Glutamatergic neuron (in vitro differentiated cells): ENCODE measurements at places on chromosomes 16 and 17. TPM values are rescaled to one million over a fixed set of nuclear protein-coding genes. Genes with fewer than 3 reads are reported as not detected.

The SCNN1B gene
- 0.34 TPM for total RNA-seq

DNA sequence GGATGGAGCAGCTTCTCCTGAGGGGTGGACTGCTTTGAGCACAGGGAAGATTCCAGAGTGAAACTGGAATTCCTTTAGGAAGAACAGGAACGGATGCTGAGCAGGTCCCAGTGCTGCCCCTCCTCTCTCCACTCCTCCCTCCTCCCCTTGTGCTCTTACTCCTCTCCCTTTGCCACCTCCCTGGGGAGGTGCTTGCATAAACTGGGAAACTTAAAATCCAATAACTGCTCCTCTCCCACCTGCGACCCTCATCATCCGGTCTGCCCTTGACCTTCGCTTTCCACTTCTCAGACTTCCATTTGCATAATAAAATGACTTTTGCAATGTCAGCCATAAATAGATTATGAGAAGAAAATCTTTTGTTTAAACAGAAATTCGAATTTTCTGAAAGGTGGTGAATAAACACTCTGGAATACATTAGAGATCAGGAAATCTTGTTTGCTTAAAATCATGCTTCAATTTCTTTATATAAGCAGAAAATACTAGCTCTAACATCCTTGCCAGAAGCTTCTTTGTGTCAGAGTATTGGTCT, 23.7 kb downstream of the HSBP1 start:
- peaks cover 5% of the 10 kb centered on the region for H3K36me3 ChIP-seq
- H3K27me3 ChIP-seq: peaks cover 12% of the 10 kb centered on the region
- no peak overlapping the region for H3K4me3 ChIP-seq
- no peak overlapping the region for H3K27ac ChIP-seq

The TMEM88 gene
- 23.7 TPM for total RNA-seq

DNA sequence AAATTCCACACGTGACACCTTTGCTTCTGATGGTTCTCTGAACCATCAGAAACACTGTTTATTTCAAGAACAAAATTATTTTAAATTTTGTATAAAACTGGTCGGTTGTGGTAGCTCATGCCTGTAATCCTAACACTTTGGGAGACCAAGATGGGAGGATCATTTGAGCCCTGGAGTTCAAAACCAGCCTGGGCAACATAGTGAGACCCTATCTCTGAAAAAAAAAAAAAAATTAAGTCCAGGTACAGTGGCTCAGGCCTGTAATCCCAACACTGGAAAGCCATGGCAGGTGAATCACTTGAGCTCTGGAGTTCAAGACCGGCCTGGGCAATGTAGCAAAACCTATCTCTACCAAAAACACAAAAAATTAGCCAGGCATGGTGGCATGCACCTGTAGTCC, 8.3 kb upstream of the KANSL1 start:
- H3K27ac ChIP-seq: no peak overlapping the region
- H3K27me3 ChIP-seq: no peaks in the 10 kb centered on the region
- DNase-seq: no peak
- no peaks in the 10 kb centered on the region for H3K4me1 ChIP-seq
- peaks cover 8% of the 10 kb centered on the region for H3K36me3 ChIP-seq
- no peak overlapping the region for H3K4me3 ChIP-seq

GRCh38 chr16:50234771-50235556, 31.4 kb upstream of the ADCY7 start:
- H3K4me3 ChIP-seq: no peak overlapping the region
- no peak overlapping the region for H3K27ac ChIP-seq
- no peaks in the 10 kb centered on the region for H3K27me3 ChIP-seq
- no peaks in the 10 kb centered on the region for H3K4me1 ChIP-seq

GRCh38 chr17:76384222-76384986, at the start of gene SPHK1:
Gene SPHK1 (plus strand): TSS chr17:76384609. CDS start chr17:76385645, 1,036 bp downstream.
- peak; percentile 71 for DNase-seq
- H3K27me3 ChIP-seq: peaks cover 16% of the 10 kb centered on the region
- no peak within 1 kb of the TSS for H3K27ac ChIP-seq
- H3K4me1 ChIP-seq: peaks cover 6% of the 10 kb centered on the region
- H3K36me3 ChIP-seq: no peaks in the 10 kb centered on the region

- H3K27me3 ChIP-seq: peaks cover 11% of the 10 kb centered on the region
- H3K36me3 ChIP-seq: peaks cover 53% of the 10 kb centered on the region
- H3K4me1 ChIP-seq: no peaks in the 10 kb centered on the region
- no peak overlapping the region for H3K4me3 ChIP-seq
- no peak overlapping the region for H3K27ac ChIP-seq
Measured at GRCh38 chr17:82943339-82943738, 103.5 kb upstream of the ZNF750 start.

The TLCD3A gene
- 9.4 TPM for total RNA-seq

- H3K36me3 ChIP-seq: no peaks in the 10 kb centered on the region
- no peak for DNase-seq
- no peak overlapping the region for H3K4me3 ChIP-seq
- no peaks in the 10 kb centered on the region for H3K27me3 ChIP-seq
- H3K27ac ChIP-seq: no peak overlapping the region
Measured at GRCh38 chr17:72338847-72339790, 218.3 kb downstream of the SOX9 start.

- no peaks in the 10 kb centered on the region for H3K4me1 ChIP-seq
- no peaks in the 10 kb centered on the region for H3K36me3 ChIP-seq
- no peak overlapping the region for H3K4me3 ChIP-seq
- H3K27me3 ChIP-seq: peaks cover 4% of the 10 kb centered on the region
- no peak overlapping the region for H3K27ac ChIP-seq
Measured at GRCh38 chr17:48499735-48500434, 30.9 kb downstream of the HOXB1 start.

The TM4SF5 gene
- not detected for total RNA-seq

GRCh38 chr17:50375858-50376538, 3.0 kb downstream of the EME1 start:
- peaks cover 9% of the 10 kb centered on the region for H3K27me3 ChIP-seq
- no peak overlapping the region for H3K27ac ChIP-seq
- no peaks in the 10 kb centered on the region for H3K36me3 ChIP-seq
- H3K4me3 ChIP-seq: no peak overlapping the region
- H3K4me1 ChIP-seq: peaks cover 12% of the 10 kb centered on the region

DNA sequence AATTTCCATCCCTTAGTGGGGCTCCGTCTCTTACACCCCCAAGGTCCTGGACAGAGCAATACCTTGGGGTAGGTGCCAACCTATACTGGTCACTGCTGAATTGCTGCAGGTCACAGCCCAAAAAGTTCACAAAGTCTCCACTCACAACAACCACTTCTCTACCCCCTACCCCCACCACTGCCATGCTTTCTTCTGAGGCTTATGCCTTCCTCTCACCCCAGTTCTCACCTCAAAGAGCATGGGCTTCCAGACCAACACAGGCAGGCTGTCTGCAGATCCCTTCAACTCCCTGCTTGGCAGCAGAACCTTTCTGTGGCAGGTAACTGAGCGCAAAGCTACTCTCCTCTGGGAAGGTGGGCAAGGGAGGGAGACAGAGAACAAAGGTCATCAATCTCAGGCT, 35.5 kb downstream of the C16orf78 start:
- no peak for DNase-seq
- no peak overlapping the region for H3K4me3 ChIP-seq
- no peaks in the 10 kb centered on the region for H3K36me3 ChIP-seq
- H3K27me3 ChIP-seq: peaks cover 5% of the 10 kb centered on the region
- peaks cover 6% of the 10 kb centered on the region for H3K4me1 ChIP-seq

DNA sequence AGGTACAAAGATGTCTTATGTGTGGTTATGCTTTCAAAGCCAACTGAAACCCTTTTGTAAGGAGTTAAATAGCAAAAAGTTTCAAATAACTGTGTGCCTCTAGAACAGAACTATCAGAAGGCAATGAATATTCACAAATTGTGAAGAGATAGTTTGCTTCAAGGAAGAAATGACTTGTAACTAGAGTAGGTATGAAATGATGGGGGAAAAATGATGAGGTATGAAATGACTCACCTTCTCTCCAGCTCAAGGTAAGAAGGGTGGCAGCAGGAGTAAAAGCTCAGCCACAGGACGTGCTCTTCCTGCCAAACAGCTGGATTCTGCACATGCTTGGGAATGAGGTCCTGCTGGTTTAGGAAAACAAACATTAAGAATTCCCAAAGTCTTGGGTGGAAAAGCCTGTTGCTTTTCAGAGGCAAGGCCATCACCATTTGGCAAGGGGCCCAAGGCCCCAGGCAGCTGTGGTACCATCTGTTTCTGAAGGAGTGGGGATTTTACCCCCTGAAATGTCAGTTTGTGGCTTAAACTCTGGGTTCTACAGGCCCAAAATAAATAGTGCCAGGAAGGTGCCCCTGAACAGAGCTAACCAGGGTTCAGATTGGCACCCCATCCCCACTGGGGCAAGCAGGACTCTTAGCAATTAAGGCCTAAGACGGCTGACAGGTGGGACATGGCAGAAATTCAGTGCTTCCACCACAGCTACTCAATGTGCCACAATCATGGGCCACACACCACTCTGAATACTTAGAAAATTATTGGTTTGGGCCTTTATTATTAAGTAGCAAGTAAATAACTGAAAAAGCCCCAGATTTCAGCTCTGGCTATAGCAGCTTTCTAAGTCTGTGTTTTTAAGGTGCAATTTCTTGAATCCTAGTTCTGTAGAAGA, 13.3 kb downstream of the HERPUD1 start:
- no peak for DNase-seq
- H3K27me3 ChIP-seq: no peaks in the 10 kb centered on the region
- H3K27ac ChIP-seq: no peak overlapping the region
- no peak overlapping the region for H3K4me3 ChIP-seq
- no peaks in the 10 kb centered on the region for H3K4me1 ChIP-seq
- H3K36me3 ChIP-seq: peaks cover 4% of the 10 kb centered on the region

The LGALS3BP gene
- total RNA-seq: 30.3 TPM

- H3K36me3 ChIP-seq: no peaks in the 10 kb centered on the region
- H3K27me3 ChIP-seq: peaks cover 5% of the 10 kb centered on the region
- no peak overlapping the region for H3K4me3 ChIP-seq
- peaks cover 18% of the 10 kb centered on the region for H3K4me1 ChIP-seq
- DNase-seq: no peak
Measured at GRCh38 chr16:53067675-53068074, 12.9 kb downstream of the CHD9 start.

DNA sequence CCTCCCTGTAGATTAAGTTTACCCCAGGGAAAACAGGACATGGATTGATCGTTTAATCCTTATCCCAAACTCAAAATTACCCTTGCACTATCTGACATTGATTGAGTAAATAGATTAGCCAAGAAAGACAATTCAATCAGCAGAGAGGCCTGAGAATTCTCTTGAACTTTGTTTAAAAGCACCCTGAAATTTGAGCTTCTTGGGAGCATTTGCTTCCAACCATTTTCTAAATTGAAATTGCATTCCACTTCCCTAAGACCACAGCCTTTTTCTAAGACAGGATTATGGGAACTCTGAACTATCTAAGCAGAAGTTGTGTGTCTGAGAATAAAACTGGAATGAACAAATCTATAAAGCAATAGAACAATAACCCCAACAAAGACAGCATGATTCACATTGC, 76.6 kb upstream of the TNRC6A start:
- no peak overlapping the region for H3K4me3 ChIP-seq
- no peak overlapping the region for H3K27ac ChIP-seq
- no peak for DNase-seq
- H3K27me3 ChIP-seq: peaks cover 4% of the 10 kb centered on the region
- no peaks in the 10 kb centered on the region for H3K4me1 ChIP-seq

- H3K27me3 ChIP-seq: no peaks in the 10 kb centered on the region
- peaks cover 5% of the 10 kb centered on the region for H3K36me3 ChIP-seq
- no peak for DNase-seq
- H3K27ac ChIP-seq: no peak overlapping the region
Measured at GRCh38 chr17:59093145-59093701, 13.5 kb downstream of the TRIM37 start.

GRCh38 chr17:19502517-19502916, 31.1 kb upstream of the SLC47A1 start:
- no peak for DNase-seq
- no peak overlapping the region for H3K4me3 ChIP-seq
- H3K4me1 ChIP-seq: peaks cover 18% of the 10 kb centered on the region
- peaks cover 5% of the 10 kb centered on the region for H3K36me3 ChIP-seq

DNA sequence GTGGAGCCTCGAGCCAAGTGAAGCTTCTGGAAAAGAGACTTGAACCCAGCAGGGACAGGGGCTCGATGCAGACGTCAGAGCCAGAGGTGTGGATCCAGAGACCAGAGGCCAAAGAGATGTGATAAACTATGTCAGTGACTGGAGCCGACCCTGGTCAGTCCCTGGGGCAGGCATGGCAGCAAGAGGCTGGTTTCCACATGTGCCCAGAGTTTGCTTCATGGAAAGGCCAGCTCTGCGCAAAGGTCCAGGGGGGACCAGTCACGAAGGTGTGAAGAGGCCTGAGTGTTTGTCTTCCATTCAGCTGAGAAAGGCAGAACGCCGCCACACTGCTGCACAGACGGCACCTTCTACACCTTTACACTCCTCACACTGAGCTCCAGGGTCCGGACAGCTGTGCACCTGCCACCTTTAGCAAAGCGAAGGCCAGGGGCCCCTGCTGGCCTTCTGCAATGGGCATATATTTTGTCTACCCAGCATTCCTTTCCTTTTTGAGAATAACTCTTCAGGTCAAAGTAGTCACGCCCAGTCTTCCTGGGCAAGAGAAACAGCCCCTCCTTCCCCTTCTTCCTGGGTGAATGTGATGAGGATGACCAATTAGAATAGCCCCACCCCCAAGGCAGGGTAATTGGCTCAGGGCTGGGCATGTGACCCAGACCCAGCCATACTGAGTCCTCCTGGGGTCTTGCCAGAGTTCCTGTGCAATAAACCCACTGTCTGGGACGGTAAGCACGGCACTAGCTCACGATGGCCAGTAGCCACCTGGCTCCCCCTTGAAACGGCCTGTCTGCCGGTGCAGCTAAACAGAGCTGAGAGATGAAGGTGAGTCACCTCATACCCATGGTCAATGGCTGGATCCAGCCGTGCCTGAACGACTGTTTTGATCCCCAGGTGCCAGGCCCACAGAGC, 2.3 kb upstream of the RPH3AL start:
- H3K36me3 ChIP-seq: peaks cover 8% of the 10 kb centered on the region
- H3K27ac ChIP-seq: no peak overlapping the region
- DNase-seq: no peak
- H3K27me3 ChIP-seq: peaks cover 9% of the 10 kb centered on the region

The ACSM2A gene
- total RNA-seq: not detected

- H3K4me1 ChIP-seq: no peaks in the 10 kb centered on the region
- DNase-seq: peak; percentile 81
- peaks cover 2% of the 10 kb centered on the region for H3K27me3 ChIP-seq
- H3K27ac ChIP-seq: no peak overlapping the region
- H3K36me3 ChIP-seq: no peaks in the 10 kb centered on the region
Measured at GRCh38 chr16:30186782-30187555, 3.6 kb downstream of the CORO1A start.

The FAM20A gene
- 0.37 TPM for total RNA-seq
